Prostate gland (tissue), 2 donors: ENCODE measurements at places on chromosomes 13 and 19. TPM values are rescaled to one million over a fixed set of nuclear protein-coding genes. Genes with fewer than 3 reads are reported as not detected.

- DNase-seq: no peak
Measured at GRCh38 chr13:108779308-108779707, 149.9 kb downstream of the MYO16 start.

The TJP3 gene
- 17.8 TPM for total RNA-seq

DNA sequence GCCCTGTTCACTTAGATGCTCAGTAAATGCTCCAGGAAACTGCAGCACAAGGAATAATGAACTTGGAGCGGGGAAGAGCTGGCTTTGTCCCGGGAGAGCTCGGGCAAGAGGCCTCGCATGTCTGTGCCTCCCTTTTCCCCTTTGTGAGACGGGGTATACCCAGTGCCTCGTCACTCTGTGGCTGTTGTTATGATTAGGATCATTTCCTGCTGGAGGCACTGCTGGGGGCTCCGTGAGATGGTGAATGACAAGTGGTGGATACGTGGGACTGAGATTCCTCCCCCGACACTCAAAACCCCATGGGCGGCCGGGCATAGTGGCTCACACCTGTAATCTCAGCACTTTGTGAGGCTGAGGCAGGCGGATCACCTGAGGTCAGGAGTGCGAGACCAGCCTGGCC, 1.1 kb upstream of the PLVAP start:
- DNase-seq: no peak

The CCDC169 gene
- 4.1 TPM for total RNA-seq

GRCh38 chr19:46756544-46756888, 10.3 kb upstream of the STRN4 start:
- no peak for DNase-seq

- DNase-seq: no peak
Measured at GRCh38 chr13:50548586-50548985, 294.9 kb downstream of the DLEU7 start.

DNA sequence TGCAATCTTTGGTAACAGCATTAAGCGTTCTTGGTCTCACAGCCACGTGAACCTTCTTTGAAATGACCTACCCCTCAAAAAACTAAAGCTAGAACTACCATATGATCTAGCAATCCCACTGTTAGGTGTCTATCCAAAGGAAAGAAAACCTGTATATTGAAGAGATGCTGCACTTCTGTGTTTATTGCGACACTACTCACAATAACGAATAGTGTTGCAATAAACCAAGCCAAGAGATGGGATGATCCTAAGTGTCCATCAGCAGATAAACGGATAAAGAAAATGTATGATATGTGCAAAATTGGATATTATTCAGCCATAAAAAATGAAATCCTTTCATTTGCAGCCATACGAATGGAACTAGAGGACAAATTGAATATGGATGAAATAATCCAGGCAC, 637.9 kb downstream of the EFNB2 start:
- no peak for DNase-seq

The LILRA1 gene
- total RNA-seq: 0.96 TPM

DNA sequence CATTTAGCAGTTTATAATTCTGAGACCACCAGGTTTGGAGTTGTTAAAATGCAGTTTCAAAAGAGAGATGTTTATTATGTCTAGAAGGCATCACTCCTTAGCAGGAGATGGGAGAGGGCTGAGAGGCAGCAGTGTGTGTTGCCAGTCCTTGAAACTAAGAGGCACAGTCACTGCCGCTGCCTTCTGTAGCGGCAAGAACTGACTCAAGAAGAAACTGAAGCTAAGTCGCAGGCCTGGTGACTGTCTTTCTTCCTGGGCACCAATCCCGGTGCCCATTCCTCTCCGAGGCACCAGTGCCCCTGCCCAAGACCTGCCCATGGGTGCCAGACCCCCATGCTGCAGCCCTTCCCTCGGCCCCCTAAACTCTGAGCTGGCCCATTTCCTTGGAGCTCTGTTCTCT, 20.1 kb downstream of the N4BP2L1 start:
- no peak for DNase-seq

- DNase-seq: no peak
Measured at GRCh38 chr13:99124794-99125316, 75.8 kb upstream of the UBAC2 start.

The KIR2DL1 gene
- not detected for total RNA-seq

The PCP2 gene
- 1.8 TPM for total RNA-seq

- DNase-seq: no peak
Measured at GRCh38 chr13:44230736-44231135, 142.9 kb upstream of the SERP2 start.

The URAD gene
- not detected for total RNA-seq

The KLK6 gene
- 1.8 TPM for total RNA-seq

The PPM1N gene
- total RNA-seq: 1.8 TPM

DNA sequence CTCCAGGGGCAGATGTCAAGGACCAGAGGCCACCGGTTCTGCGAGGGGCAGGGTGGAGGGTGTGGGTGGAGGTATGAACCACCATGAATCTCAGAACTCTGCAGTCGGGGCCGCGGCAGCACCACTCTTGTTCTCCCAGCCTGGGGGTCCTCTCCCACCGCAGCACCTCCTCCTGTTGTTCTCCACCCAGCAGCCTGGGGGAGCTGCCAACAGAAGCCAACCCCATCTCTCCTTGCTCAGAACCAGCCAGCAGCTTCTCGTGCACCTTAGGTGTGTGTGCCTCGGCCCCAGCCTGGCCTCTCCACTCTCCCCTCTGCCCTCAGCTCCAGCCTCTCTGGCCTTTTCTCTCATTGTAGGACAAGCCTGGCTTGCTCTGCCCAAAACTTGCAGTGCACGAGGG, 31.9 kb upstream of the CCNE1 start:
- DNase-seq: no peak

- DNase-seq: no peak
Measured at GRCh38 chr19:33208371-33208895, 14.3 kb downstream of the LRP3 start.

DNA sequence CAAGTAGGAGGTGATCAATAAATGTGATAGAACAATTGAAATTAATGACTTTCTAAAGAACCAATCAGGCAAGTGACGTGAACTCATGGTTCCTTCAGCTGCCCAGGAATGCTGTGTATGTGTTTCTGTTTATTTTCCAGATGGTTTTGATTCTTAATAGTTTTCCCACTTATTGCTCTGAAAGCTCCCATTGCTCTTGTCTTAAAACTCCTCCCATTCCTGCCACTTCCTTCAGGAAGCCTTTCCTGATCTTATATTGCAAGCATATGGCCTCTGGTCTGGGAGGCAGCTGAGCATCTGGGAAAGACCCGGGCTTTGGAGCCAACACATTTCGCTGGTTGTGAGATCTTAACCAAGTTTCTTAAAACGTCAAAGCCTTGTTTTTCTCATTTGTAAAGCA, 17.1 kb upstream of the LATS2 start:
- DNase-seq: no peak

The CILP2 gene
- total RNA-seq: 0.68 TPM

GRCh38 chr19:14554382-14554812, 17.5 kb downstream of the NDUFB7 start:
- DNase-seq: peak; percentile 73
